ENCODE measurements at places on chromosomes 6 and 20.

GRCh38 chr6:135537741-135538301, 40.3 kb upstream of the AHI1 start:
- no peak for DNase-seq

GRCh38 chr6:157823001-157823527, at the start of gene SNX9:
TSS of gene SNX9 (plus strand) at chr6:157823246. CDS start at chr6:157823435, 189 bp downstream.
- peak; percentile 36 for DNase-seq

- no peak for DNase-seq
Observed at GRCh38 chr20:53873230-53873604, 197.2 kb downstream of the BCAS1 start.

- DNase-seq, result no peak
Observed at GRCh38 chr20:61169874-61170273, 82.2 kb upstream of the CDH4 start.

- no peak for DNase-seq
Observed at GRCh38 chr20:63625771-63626423, 1.0 kb downstream of the GMEB2 start.

GRCh38 chr6:35223396-35223795, 9.6 kb downstream of the SCUBE3 start:
- no peak for DNase-seq

- no peak for DNase-seq
Observed at GRCh38 chr20:24772667-24773066, 176.4 kb upstream of the CST7 start.

DNA sequence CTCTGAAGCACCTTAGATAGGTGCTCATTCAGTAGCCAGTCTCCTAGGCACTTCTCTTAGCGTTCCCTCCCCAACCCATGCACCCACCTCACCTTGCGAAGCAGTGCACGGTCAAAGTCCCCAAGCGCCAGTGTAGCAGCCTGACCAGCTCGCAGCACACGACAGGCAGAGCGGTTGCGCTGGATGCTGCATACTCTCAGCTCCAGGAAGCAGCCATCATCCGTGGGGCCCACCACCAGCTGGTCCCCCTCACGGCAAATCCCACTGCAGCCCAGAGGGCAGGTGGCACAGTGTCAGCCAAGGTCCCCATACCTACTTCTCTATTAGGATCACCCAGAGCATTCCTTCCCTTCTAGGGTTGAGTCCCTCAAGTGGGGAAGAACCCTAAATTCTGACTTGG, 6.5 kb downstream of the GTPBP2 start:
- no peak for DNase-seq

DNA sequence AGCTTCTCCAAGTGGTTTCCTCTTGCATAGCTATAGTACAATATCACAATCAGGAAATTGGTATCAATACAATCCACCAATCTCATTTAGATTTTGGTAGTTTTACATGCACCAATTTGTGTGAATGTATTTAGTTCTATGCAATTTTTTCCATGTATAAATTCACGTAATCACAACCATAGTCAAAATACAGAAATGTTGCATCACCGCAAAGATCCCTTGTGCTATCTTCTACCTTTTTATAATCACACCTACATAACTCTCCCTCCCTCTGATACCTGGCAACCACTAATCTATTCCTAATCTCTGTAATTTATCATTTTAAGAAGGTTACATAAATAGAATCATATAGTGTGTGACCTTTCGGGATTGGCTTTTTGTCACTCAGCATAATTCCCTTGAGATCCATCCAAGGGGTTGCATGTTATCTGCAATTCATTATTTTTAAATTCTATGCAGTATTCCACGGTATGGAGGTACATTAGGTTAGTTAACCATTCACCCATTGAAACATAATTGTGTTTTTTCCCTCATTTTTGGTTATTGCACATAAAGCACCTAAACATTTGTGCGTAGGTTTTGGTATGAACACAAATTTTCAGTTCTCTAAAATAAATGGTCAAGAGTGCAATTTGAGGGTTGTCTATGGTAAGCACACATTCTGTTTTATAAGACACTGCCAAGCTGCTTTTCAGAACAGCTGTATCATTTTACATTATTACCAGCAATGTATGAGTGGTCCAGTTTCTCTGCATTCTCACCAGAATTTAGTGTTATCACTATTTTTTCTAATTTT, 95.1 kb upstream of the SLC22A23 start:
- DNase-seq, result no peak

DNA sequence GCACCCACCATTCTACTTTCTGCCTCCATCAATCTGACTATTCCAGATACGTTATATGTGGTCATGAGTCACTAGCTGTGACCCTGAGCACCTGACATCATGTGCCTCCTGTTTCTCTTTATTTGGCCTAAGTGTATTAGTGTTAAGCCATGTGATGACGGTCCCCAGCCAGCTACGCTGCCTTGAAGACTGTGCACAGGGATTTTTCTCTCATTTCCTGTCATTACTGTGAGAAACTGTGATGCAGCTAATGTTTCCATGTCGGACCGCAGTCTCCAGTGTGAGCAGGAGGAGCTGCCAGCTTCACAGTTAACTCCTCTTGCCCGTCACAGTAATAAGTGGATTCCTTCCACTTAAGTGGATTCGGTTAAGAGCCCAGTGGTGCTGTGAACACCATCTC, 9.9 kb upstream of the SPATS1 start:
- no peak for DNase-seq

DNA sequence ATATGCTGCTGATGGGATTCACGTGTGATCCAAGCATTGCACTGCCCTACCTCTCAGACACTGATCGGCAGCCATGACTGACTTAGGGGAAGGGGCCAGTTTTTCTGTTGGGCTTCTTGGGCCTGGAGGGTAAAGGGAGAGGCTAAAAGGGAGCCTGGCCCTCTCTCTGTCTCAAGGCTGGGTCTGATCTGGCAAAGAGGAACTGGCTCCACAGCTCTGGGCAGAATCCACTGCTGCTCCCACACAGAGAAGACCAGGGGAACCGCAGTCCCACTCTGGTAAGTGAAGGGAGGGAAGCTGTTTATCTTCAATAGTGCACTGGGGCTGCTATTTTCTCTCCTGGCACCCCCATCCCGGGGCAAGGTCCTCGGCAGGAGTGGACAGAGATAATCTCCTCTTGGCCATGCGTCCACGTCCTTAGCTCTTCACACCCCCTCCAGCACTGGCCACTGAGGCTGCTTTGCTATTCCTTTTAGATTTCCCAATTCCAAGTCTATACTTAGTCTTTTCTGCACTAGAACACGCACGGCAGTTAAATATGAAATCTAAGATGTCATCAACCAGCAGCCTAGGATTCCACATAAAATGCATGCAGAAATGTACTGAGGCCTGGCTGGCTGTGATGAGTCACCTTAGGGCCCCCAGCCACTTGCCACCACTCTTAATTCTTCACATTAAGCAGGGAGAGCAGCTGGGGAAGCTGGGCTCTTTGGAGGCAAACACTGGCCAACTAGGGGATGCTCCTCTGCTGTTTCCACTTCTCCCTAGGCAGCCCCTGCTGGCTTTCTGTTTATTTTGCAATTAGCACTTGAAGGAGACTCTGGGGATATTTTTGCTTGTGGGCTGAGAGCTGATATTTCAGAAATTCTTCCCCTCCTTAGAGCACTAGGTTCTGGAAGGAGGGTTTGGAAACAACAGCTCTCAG, 87.8 kb upstream of the ARMC2 start:
- DNase-seq, result no peak

DNA sequence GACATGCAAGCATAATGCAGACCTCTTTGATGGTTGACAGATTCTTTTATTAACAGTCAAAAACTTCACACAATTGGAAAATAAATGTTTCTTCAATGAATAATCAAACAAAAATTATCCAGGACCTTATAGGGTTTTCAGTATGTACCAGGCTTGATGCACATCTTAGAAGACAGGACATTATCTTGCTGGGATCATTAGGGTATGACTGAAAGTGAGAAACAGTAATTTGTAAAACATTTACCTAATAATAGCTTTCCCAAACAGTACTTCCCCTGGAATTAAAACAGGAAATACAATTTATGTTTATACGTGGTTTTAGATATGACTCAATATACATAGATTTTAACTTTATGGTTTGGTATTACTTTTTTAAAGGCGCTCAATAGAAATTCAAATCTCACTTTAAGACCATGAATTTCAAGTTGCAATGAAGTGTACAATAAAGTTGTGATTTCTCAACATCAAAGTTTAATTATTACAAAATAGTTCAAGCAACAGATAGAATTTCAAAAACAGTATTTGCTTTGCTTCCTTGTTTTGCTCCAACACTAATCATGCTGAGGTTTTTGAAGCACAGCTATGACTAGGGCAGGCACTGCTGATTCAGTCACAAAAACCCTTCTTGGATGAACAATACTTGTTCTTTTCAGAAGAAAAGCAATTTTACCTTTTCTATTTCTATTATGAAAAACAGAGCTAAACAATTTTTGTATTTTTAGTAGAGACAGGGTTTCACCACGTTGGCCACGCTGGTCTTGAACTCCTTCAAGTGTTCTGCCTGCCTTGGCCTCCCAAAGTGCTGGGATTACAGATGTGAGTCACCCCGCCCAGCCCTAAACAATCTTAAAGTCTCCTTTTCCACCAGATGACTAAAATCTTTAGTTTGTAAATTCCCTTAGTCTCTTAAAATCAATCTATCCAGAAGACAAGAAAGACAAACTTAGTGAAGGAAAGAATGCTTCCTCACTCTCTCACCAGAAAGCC, 13.7 kb downstream of the SOD2 start:
- DNase-seq, result no peak

GRCh38 chr6:117483004-117483644, 650 bp downstream of the DCBLD1 start:
- DNase-seq, result no peak

DNA sequence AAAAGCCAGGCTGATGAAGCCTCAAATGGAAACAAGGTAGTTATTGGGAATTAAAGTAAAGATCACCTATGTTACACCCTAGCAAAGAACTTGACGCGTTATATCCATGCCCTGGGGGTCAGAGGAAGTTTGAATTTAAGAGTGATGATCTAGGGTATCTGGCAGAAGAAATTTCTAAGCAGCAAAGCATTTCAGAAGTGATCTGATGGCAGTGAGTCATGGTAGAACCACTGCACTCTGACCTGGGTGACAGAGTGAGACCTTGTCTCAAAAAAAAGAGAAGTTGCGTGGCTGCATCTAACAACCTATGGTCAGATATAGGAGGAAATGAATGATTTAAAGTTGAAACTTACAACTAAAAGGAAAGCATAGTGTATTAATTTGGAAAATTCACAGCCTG, 45.2 kb downstream of the SCP2D1 start:
- DNase-seq, result no peak

- DNase-seq, result no peak
Observed at GRCh38 chr6:12483712-12484111, 193.6 kb downstream of the EDN1 start.

DNA sequence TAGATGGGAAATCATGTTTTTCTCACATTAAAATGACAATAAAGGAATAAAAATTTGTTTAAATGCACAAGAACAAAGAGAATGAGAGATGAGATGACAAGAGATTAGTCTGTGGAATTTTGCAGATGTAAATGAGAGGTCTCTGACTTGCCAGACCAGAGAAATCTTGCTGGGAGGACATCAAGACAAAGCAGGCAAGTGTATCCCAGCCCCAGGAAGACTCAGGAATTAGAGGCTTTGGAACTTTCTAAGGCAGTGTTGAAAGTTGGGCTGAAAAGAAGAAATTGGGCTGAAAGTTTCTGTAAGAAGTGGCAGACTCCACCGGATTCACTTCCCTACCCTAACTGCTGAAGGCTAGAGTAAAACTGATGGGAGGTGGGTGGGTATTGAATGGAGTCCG, 54.6 kb downstream of the AFDN start:
- DNase-seq, result no peak

DNA sequence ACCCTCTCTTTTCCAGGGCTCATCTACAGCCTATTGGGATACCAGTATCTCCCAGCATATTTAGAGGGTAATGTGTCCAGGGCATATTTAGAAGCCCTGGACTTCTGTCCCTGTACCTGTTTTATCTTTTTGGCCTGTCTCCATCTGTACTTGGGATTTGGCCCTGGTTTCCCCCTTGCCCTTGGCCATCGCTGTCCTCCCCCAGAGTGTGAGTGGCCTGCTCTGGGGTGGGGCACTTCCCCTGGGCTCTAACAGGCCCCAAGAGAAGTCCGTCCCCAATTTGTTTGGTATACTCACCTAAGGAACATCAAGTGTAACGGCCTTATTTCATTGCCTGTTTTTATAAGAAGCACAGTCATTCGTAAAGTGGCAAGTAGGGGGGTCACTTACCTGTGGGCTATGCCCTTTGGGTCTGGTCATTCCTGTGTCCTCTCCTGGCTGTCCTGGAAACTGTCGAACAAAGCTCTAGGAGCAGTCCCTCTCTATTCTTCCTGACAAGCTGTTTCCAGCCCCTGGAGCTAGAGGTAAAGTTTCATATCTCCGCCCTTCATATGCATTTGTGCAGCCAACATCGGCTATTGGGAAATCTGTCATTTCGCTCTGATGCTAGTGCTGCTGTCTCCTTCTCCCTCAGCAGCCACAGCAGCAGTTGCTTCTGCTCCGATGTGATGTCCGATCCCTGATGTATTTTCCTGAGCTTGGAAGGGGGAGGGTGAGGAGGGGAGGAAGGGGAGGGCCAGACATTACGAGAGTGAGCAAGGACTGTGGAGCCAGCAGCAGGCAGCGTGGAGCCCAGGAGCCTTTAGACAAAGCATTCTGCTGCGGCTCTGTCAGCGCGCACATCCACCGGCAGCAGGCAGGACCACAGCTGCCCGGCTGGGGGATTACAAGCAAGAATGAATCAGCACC, 83.4 kb downstream of the TCP11 start:
- no peak for DNase-seq

- DNase-seq, result no peak
Observed at GRCh38 chr6:15116889-15117288, 129.0 kb upstream of the JARID2 start.

DNA sequence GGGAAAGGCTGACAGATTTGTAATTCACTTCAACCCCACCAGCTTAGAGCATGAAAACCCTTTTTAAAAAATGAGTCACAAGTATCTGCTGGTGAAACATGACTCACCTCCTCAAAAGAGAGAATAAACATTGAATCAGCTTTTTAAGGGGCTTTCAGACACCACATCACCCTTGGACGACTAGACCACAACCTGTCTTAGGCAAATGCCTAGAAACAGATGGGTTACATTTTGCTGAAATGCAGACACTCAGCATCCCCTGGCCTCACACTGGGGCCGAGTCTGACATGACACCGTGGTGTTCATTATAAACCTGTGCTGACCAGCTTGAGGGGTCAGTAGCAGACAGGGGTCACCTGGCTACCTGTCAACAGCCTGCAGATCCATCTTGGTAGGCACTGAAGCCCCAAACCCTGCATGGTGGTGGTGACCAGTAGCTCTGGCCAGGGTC, 175.3 kb upstream of the CST7 start:
- no peak for DNase-seq

DNA sequence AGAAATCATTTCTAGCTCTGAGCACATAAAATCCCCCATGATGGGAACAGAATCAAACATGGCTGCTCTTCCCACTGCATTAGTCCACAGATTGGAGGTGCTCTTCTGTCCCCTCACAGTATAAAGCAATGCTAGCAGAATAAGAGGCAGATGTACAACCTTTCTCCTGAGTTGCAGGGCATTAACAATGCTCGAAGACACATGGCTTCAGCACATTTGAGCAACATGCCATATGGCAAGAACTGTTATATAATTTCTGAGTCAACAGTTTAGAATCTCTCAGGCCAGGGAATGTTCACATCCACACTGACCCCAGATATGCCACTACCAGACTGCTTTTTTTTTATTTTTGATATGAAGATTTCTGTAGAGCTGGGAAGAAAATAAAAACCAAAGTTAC, 119.6 kb downstream of the KIF13A start:
- no peak for DNase-seq

GRCh38 chr6:145372671-145373151, 362.6 kb downstream of the EPM2A start:
- no peak for DNase-seq

Data from T-helper 22 cell (primary cell).